ENCODE measurements at places on chromosomes 1 and 21.

GRCh38 chr1:151991663-151992302, 1.9 kb downstream of the S100A10 start:
- DNase-seq: no peak

DNA sequence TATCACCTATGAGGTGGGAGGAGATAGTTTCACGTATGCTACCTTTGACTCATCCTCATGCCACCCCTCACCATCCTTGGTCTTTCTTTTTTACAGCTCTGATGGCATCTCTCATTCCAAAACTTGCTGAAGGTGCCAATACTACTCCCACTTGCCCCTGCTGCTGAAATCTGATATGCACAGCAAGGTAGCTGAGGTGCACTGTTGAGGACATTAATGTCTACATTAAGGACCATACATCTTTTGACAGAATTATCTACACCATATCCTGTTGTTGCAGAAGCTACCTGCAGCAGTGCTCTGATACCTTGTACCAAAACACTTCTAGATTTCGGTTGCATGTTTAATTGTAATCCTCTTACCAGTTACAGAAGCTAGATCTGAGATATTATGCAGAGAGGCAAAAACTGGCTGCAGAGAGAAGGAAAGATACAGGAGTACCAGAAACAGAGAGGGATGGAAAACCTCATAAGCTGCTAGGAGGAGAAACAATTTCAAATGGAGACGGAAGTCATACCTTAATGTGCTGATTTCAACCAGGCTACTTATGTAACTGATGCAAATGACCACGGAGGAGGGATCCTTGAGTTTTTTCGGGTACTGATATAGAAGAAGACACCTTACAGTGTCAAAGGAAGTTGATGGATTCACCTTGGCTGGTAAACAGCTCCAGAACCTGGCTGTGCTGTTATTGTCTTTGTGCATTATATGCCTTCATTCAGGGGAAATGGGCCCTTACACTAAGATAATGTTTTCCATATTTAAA, 19.3 kb upstream of the PTPRC start:
- DNase-seq: no peak

DNA sequence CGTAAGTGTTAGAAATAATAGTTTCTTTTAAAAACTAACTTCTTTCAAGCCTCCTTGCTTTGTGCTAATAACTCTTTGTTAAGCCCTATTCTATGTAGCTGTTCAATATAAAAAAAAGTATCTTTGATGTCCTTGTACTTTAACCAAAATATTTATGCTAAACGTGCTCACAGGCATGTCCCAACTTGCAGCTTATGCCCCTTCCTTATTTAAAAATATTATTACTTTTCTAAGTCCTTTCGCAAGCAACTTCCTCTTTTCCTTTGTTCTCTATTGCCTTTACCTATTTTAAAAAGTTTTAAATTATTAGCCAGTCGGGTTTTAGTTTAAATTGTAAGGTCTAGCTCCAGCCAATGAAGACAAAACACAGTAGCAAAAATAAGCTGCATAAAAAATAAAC, 43.4 kb upstream of the NBPF3 start:
- peak; percentile 26 for DNase-seq

GRCh38 chr1:30550365-30551220, 172.8 kb downstream of the MATN1 start:
- no peak for DNase-seq

DNA sequence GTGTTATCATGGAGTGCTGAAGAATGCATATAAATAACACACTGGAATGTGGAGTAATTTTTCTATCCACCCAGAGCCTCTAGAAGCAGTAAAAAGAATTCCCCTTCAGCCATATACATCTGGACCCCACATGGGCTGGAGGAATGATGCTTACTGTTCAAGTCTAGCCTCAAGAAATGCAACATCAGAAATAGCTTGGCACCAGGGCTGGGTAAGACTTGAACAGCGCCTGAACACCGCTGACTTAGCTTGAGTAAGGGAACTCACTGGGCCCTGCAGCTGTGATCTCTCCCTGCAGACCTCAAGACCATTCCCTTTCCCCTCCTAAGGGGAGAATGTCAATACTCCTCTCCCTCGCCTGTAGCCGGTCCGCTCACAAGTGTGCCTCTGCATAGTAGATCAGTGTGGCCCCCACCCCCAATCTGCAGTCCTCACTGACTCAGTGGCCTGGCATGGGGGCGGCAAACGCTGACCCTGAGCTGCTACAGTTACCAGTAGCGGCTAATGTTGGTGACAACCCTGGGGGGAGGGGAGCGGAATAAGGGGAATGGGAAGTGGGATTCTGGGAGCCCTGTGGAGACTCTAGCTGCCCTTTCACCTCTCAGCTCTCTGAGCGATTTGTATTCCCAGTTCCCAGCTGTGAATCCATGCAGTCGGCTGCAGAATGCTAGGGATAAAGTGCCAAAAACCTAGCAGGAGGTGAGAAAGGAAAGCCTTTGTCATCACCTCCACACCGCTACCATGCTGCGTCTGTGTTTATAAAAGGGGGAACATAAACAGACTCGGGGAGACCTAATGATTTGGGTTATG, 483.9 kb downstream of the DISC1 start:
- no peak for DNase-seq

GRCh38 chr1:96080925-96081324, 640.7 kb upstream of the PTBP2 start:
- DNase-seq: peak; percentile 17

DNA sequence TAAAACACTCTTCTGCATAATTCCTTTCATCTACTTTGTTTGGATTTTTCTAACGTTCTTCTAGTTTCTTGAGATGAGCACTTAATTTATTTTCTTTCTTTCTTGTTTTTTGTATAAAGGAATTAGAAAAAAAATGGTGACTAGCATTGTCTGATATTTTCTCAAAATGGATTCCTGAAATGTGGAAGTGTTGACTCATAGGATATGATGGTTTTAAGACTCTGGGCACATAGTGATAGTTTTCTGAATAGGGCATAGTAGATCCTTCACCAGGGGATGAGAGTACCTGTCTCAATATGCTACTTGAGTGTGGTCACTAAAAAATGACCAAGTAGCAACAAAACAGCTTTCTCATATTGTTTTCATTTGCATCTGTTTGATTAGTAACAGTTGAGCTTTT, 100.9 kb downstream of the PEX14 start:
- no peak for DNase-seq

DNA sequence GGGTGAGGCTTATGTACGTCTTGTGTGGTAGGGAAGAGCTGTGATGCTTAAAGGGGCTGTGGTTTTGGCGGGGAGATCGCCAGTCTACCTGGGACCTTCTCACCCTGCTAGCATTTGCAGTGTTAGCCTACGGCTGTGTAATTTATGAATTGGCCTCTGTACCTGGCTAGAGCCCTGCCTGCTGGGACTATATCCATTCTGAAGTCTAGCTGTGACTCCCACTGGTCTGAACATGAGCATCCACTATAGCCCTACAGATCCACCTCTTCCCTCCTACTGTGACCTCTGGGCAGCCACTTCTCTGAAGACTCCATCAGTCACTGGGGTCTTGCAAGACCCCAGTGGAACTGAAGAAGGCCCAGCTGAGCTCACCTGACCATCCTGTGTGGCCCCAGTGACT, 73.7 kb downstream of the MT1HL1 start:
- DNase-seq: no peak

GRCh38 chr1:30795026-30795425, 37.5 kb upstream of the LAPTM5 start:
- no peak for DNase-seq

GRCh38 chr1:221994274-221994698, 252.4 kb upstream of the DUSP10 start:
- DNase-seq: peak; percentile 8

DNA sequence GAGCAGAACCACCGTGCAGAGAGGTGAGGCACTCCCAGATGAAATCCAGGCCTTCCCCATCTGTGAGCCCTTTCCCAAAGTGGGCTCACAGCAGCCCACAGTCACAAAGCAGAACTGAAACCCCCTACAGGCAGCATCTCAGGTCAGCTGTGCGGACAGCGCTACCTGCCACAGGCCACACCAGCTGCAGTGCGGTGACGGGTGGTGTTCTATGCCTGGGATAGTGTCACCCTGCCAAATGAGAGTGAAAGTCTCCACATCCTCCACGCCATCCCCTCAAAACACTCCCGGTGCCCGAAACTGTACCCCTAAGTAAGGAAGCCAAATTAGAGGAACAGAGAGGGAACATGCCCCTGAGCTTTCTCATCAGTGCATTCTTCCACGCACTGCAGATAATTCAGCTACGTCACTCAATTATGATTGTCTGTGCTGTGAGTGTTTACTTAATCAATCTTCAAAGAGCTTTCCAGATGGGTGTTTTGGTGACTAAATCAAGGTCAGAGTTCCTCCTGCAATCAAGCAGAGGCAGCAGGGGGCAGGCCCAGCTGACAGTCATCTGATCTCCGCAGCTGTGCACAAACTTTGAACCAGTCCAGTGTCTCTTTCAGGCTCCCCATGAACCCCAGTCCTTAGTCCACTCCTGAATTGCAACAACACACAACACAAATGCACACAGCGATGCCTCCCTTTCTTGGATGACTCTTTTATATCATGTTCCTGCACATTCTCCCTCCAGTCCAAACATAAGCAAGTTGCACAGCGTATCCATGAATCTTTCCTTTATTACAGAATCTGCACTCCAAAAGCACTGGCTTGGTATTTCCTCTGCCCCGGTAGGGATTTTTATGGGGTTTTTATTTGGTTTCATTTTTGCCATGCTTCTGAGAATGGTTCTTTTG, 150.0 kb downstream of the TOMM20 start:
- DNase-seq: peak; percentile 75

GRCh38 chr21:42763581-42764442, 110.4 kb downstream of the PDE9A start:
- DNase-seq: peak; percentile 40

- peak; percentile 94 for DNase-seq
Observed at GRCh38 chr1:231460614-231461013, 38.5 kb upstream of the EGLN1 start.

GRCh38 chr1:18955441-18956192, 859 bp downstream of the IFFO2 start:
- DNase-seq: peak; percentile 69

DNA sequence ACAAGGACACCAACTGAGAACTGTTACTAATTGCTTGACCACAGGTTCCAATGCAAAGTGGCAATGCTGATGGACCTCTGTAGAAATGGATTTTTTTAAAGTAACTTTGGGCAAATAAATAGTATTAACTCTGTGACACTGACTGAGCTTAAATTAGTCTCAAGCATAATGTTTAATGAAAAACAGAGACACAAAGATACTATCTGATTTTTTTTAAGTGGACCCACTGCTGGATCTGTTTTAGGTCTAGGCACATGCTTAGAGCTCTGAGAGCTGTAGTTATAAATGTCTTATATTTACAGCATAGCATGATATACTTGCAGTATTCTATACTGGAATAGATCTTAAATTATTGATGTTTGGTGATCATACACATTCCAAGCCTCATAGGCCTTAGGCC, 481.6 kb upstream of the LRRC7 start:
- DNase-seq: no peak

- DNase-seq: no peak
Observed at GRCh38 chr1:18768086-18768485, 91.4 kb downstream of the TAS1R2 start.

DNA sequence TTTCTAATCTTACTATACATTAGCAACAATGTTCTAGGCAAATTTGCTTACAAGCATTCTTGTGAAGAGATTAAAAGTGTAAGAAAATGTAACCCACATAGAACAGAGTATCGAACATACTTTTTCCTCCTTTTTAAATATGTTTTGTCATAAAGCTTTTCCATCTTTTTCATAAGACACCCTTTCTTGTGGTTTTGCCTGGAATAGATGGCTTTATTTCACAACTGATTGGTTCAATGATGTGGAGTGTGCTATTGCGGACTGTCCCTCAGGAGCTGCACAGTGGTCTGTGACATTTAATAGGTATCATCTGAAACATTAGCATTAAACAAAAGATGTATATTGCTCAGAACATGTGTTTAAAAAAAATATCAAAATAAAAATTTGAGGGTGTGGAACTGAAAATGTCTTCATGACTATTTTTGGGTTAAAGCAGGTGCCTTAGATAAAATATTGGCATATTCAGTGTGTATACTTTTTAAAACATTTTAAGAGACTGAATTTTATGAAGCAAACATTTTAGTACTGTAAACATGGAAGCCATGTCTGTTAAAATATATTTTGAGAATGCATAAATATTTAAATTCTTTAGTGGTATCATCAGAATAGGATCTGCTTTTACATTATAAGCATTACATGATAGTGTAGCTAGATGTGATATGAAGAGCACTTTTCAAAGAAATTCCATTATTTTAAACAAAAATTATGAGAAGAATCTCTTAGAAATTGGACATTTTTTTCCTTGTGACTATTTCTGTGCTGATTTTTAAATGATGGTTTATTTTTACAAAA, 48.3 kb upstream of the C1orf146 start:
- DNase-seq: no peak

- peak; percentile 83 for DNase-seq
Observed at GRCh38 chr1:181504399-181504842, 21.1 kb downstream of the CACNA1E start.

Measured in NB4 (cell line).